ENCODE measurements at places on chromosomes 5 and 9.

DNA sequence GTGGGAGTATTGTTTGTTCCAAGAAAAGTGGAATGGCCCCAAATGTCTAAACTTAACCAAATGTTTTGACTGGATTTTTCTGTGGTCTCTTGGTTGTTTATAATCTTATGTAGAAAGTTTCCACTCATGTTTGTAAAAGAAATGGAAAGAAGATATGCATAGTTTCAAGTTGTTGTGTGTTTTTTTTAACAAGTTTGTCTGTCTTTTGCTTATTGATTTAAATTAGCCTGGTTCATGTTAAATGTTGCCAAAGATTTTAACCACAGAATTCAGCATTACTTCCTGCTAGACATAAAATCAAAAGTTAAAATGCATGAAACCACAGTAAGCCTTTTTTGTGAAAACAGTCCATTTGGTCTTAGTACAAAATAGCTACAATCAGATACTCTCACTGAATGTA is 14.0 kb downstream of the PPWD1 start:
- DNase-seq, result no peak

- no peak for DNase-seq
Observed at GRCh38 chr9:83483223-83483622, 55.0 kb downstream of the FRMD3 start.

- DNase-seq, result no peak
Observed at GRCh38 chr5:129459450-129459776, 685 bp upstream of the ADAMTS19 start.

- no peak for DNase-seq
Observed at GRCh38 chr5:176538230-176538988, 1.2 kb upstream of the RNF44 start.

DNA sequence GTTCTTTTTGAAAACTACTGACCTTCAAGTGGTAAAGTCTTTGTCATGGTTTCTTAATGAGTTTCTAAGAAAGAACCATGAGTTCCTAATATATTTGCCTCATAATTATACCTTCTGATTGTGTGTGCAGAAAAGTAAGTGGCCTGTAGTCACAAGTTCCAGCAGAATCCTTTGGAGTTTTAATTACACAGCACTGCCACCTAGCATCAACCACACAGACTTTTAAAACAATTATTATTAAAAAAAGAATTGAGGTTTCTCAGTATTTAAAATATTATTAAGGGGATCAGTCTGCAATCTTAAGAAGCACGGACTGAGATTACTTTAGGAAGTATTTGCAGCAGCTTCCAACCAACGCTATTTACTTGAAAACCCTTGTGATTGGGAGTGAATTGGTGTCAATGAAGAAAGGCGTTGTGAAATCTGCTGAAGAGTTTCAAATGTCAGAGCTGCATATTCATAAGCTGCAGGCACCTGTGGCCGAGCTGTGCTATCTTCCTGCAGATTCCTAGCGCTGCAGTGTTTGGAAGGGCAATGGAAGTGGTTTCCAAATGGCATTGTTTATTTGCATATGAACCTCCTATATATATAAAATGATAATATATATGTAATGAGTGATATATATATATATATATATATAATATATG is 1074.2 kb upstream of the WWC1 start:
- no peak for DNase-seq

GRCh38 chr9:36025746-36026145 is 11.0 kb upstream of the RECK start:
- DNase-seq, result no peak

DNA sequence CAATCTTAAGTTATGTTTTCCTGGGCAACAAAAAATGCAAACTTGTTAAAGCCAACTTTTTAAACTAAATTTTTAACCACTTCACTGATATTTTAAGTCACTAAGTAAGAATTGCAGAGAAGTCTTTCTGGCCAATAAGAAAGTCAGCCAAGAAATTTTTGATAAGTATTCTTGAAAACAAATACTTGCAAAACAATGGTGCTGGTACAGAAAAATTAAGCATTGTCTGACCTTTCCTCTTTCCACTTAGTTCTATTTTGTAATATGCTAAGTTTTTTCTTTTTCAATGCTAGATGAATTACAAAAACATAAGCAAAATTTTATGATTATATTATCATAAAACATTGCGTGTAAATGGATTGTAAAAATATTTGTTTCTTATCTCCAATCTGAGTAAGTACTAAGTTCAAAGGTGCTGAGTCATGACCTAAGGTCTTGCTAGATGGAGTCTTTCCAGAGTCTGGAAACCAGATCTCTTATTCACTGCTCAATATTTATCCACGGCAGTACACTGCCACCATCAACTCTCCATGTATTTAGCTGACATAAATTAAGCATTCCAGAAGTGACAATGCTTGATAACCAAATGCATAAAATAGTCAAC is 139.7 kb downstream of the MEF2C start:
- DNase-seq, result no peak

GRCh38 chr5:69050214-69050613 is 43.6 kb upstream of the SLC30A5 start:
- no peak for DNase-seq

DNA sequence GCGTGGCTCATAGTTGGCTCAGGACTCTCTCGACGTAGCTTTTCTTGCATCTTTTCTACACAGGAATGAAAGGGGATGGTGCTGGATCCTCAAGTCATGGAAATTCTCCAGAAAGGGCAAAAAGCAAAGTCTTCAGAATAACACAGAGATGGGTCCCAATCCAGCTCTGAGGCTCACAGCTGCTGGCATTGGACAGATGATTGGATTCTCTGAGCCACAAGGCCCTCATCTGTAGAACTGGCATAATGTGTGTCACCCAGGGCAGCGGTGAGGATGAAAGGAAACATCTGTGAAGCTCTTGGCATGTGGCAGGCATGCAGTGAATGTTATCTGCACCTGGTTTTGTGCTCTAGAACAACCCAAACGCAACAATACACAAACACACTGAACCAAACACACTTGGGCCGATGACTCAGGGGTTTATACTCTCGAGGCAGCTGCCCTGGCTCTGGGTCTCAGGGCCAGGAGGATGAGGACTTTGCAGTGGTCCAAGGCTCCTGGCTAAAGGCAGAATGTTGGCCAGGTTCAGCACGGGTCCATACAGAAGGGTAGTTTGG is 64.0 kb upstream of the UBTD2 start:
- DNase-seq, result no peak

DNA sequence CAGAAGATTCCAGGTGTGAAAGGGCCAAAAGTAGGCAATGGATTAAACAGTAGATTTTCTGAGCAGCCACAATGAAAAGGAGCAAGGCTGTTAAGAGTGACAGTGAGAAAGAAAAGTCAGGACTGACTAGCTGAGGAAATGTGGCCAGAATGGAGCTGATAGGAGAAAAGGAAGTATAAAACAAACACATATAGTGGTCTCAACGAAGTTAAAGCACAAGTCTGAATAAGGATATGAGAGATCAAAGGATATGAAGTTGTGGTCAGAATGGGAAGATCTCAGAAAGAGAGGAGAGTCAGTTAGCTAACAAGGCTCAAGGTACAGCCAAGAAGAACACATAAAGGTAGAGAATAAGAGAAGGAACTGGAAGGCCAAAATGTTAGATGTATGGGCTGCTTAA is 39.9 kb downstream of the FNIP1 start:
- DNase-seq, result no peak

DNA sequence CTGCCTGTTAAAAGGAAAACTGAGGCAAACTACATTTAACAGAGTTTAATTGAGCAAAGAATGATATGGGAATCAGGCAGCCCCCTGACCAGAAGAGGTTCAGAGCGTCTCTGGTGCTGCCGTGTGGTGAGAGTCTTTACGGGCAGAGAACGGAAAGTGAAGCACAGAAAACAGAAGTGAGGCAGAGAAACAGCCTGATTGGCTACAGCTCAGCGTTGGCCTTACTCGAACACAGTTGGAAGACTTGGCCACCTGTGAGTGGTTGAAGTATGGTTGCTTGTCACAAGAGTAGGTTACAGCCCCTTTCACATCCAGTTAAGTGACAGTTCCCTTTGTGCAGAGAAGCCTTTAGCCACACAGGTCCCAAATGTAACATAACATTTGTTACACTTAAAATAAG is 16.9 kb upstream of the FBP1 start:
- DNase-seq, result no peak

DNA sequence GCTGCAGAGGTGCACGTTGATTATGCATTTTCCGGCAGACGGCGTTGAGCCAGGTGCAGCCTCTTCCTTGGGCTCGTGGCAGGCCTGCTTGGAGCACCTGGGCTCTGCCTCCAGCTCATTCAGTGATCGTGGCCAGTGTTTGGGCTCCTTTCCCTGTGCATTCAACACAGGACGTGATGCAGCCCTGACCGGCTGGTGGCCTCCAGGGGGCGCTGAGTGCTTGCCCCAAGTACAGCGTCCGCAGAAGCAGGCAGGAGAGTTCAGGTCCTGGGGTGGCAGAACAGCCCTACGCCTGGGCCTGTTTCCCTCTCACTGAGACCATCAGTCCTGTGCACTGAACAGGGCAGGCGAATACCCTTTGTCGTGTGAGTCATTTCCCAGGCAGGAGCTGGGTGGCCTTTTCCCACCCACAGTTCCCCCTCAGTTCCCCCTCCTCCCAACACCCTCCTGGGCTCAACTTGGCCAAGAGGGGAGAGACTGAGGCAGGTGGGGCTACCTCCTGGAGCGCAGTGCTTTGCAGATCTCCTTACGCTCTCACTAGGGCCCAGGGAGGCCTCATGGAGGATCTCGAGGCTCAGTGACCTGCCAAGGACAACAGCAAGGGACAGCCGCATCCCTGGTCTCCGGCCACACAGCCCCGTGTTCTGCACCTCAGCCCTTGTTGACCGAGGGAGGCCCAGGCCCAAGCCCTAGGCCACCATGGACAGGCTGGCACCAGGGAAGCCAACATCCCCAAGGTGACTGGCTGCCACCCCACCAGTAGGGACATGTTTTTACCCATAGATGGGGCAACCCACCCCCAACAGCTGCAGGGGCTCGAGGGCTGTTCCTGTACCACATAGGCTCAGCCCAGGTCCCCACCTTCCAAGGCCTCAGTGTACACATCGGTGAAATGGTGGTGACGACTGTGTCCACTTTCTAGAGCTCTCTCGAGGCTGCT is 52.9 kb downstream of the LRSAM1 start:
- DNase-seq, result peak; percentile 79

DNA sequence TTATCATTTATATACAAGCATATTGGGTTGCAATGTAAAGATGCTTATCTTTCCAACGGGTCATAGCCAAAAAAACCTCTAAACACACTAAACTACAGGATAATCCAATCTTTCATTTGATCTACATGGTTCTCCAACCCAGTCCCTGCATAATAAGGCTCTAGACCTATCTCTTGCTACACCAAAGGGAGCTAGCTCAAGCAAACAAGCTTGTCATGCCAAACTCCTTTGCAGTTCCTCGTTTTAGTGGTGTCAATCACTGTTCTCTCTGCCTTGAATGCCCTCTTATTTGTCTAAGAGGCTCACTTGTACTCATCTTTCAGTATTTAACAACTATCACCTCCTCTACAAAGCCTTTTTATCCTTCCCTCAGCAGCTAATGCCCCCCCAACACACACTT is 5.6 kb downstream of the HOMER1 start:
- DNase-seq, result no peak

- peak; percentile 17 for DNase-seq
Observed at GRCh38 chr5:175195698-175196656, 248.0 kb downstream of the DRD1 start.

GRCh38 chr5:154197801-154198491 is 7.4 kb downstream of the GALNT10 start:
- no peak for DNase-seq

DNA sequence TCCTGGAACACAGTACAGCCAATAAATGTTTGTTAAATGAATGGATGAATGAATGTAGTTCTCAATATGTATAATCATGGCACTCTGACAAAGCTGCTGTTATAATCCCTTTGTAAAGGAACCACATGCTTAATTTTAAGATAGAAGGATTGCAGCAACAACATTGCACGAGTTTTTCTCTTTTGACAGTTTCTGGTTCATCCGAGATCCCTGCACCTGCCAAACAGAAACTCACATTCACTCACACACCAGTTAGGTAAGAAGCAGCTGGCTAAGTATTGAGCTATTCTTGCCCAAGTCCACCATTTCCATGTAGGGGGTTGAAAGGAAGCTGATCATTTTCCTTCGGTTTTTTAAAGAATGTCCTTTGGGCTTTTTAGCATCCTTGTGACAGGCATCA is 133.7 kb upstream of the MAP1B start:
- DNase-seq, result no peak

GRCh38 chr5:180053061-180053602 is 18.4 kb downstream of the RNF130 start:
- no peak for DNase-seq

GRCh38 chr5:64040490-64040889 is 78.2 kb upstream of the HTR1A start:
- no peak for DNase-seq

DNA sequence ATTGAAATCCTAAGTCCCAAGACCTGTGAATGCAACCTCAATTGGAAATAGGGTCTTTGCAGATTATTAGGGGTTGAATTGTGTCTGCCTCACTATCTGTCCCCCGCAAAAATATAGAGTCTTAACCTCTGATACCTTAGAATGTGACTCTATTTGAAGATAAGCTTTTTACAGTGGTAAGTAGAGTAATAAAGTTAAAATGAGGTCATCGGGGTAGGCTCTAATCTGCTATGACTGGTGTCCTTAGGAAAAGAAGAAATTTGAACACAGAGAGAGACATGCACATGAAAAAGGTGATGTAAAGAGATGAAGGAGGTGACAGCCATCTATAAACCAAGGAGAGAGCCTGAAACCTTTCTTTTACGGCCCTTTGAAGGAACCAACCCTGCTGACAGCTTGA is 287.1 kb upstream of the ADRA1B start:
- no peak for DNase-seq

DNA sequence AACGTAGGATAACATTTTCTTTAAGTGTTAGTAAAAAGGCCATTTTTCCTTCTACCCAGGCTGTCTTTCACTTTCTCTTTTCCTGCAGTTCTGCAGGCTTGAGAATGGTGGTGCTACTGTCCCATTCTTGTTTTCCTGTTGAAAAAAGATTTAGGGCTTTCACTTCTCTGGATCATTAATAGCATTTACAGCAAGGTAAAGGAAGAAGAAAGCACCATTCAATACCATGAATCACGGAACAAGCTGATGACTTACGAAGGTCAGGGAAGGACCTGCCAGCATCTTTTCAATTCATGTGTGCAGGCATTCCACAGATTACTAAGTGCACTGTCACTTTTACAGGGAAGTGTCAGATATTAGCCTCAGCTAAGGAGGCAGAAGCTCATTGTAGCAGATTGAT is 292.8 kb downstream of the YTHDC2 start:
- DNase-seq, result peak; percentile 24

DNA sequence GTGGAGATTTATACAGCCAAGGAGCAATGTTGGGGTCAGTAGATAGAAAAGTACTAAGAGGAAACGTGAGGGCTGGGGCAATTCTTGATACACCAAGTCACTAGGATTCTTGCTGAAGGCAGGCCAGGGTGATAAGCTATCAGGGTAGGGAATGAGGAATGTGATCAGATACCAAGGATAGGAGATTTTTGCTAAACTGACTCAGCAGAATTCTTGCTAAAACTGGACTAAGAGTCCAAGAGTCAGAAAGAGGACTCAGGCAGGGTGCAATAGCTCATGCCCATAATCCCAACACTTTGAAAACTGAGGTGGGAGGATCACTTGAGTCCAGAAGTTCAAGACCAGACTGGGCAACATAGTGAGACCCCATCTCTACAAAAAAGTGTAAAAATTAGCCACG is 71.7 kb downstream of the ENTREP1 start:
- DNase-seq, result no peak

- DNase-seq, result no peak
Observed at GRCh38 chr5:98934546-98934945, 5.7 kb upstream of the CHD1 start.

- no peak for DNase-seq
Observed at GRCh38 chr9:78032730-78033457, 1.3 kb upstream of the GNAQ start.

GRCh38 chr9:74742792-74743730 is 144.7 kb downstream of the TRPM6 start:
- peak; percentile 62 for DNase-seq

All from AG20443 (cell line).